ENCODE measurements at places on chromosomes 7 and 10.

DNA sequence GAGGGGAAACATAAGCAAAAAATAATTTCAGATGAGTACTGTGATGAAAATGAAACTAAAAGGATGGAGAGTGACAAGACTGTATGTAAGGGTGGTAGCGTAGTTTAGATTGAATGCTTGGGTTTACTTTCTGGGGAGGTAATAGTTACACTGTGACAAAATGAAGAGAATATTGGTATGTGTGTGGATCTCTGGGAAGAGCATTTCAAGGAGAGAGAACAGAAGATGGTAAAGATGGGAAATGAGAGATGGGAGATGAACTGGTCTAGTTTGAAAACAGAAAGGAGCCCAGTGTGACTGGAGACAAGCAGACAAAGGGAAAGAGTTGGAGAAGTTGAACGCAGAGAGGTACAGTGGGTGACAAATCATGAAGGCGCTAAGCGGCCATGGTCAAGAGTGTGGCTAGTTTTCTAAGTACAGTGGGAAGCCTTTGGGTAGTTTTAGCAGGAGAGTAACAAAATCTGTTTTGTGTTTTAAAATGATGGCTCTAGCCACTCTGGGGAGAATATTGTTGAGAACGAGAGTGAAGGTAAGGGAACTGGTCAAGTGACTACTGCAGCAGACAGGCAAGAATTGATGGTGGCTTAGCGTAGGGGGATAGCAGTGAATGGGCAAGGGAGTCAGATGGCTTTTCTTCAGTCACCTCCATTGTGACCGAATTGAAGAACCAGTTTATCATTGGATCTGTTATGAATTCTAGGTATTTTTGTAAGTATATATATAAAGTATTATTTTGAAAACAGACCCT, 22.6 kb downstream of the PALS2 start:
- DNase-seq, result no peak

GRCh38 chr7:47901542-47901941, 46.7 kb downstream of the PKD1L1 start:
- no peak for DNase-seq

DNA sequence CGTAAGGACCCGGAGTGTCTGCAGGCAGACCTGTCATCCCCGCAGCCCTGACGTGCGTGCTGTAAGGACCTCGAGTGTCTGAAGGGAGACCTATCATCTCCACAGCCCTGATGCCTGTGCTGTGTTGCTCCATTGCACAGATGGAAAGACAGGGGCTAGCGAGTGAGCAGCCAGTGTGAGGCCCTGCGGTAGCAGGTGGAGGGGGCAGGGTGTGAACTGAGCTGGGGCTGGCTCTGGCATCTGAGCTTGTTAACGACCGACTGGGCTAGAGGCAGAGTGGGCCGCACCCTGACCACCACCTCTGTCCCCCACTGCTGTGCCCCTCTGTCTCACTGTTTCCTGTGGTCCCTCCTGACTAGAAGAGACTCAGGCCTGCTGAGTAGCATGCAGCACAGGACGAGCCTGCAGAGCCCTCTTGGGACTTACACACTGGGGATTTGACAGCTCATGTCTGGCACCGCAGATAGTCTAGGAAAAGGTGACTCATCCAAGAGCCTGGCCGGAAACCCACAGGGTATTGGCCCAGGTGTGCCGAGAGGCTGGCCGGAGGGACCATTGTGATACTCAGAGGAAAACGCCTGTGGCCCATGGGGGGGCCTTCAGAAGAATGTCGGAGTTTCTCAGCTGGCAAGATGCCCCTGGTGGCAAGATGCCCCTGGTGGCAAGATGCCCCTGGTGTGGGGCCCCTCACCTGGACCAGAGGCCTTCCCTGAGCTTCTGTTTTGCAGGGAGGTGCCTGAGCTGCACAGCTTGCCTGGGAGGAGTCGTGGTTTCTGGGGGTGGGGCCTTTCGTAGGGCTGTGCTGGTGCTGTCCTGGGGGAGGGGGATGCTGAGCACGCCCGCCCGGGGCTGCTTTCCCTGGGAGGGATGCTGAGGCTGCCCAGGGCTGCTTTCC, 34.3 kb downstream of the INPP5A start:
- DNase-seq, result peak; percentile 27

- no peak for DNase-seq
Observed at GRCh38 chr10:50396491-50397311, 145.4 kb upstream of the ASAH2 start.

- DNase-seq, result no peak
Observed at GRCh38 chr10:75049316-75050148, 61.9 kb upstream of the SAMD8 start.

GRCh38 chr7:113444261-113444660, 325.9 kb upstream of the SMIM30 start:
- no peak for DNase-seq

DNA sequence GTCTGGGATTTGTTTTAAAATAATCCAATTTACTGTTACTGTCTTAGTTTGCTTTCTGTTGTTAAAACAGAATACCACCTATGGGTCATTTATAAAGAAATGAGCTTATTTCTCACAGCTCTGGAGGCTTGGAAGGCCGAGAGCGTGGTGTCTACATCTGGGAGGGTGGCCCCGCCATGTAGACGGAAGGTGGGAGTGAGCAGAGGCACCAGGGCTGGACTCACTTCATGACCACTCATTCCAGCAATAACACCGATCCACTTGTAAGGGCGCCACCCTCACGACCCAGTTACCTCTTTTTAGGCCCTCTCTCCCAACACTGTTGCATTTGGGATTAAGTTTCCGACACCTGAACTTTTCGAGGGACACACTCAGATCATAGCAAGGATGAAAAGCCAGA, 36.2 kb upstream of the CFAP46 start:
- no peak for DNase-seq

- DNase-seq, result no peak
Observed at GRCh38 chr10:94213980-94214379, 148.8 kb downstream of the NOC3L start.

- DNase-seq, result no peak
Observed at GRCh38 chr10:32889631-32890212, 68.3 kb downstream of the ITGB1 start.

- no peak for DNase-seq
Observed at GRCh38 chr7:88395715-88396114, 89.0 kb upstream of the STEAP4 start.

GRCh38 chr10:18021725-18022480, 70.2 kb downstream of the SLC39A12 start:
- DNase-seq, result no peak

GRCh38 chr7:74101061-74101681, 17.6 kb downstream of the LIMK1 start:
- no peak for DNase-seq

DNA sequence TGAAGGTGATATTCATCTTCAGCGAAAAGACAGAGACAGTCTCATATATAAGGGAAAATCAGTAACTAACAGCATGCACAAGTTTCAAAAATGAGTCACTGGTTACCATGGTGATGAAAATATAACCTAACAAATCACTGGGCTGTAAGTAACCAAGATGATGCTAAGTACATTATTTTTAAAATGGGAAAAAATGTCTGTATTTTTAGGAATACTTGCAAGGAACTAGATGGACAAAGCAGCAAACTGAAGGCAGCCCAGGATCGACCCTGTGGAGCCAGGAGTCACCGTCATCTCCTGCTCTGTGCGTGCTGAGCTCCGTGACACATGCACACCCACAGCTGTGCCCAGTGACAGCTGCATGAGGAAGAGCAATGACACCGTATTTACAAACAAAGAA, 137.3 kb downstream of the ELMO1 start:
- DNase-seq, result no peak

- DNase-seq, result no peak
Observed at GRCh38 chr7:38806912-38807311, 102.1 kb downstream of the VPS41 start.

DNA sequence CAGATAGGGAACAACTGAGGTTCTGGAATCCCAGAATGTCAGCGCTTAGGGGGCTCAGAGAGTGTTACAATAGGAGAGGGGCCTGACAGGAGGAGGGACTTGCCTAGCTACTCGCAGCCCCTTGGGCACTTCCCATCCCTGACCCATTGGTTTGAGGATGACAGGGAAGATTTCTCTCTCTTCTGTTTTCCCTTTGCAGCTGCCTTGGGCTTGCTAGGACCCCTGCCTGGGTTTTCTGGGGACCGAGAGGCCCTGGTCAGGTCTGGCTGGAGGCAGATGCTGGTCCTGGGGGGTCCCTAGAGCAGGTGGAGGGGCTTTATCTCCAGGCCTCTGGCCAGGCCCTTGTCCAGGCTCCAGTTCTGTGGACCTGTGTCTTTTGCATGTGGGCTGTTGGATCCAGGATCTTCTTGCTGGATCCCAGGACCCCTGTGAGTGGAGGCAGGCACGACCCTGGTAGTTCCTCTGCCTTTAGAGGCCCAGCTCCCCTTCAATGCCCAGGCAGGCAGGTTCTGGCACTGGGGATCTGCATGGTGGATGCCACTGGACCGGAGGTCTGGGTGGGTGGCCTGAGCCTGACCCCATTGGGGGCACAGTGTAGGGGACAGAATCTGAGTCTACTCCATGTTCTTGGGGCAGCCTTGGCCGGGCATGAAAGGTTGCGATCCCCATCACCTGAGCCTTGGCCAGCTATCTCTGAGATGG, 26.9 kb downstream of the RAMP3 start:
- DNase-seq, result no peak

DNA sequence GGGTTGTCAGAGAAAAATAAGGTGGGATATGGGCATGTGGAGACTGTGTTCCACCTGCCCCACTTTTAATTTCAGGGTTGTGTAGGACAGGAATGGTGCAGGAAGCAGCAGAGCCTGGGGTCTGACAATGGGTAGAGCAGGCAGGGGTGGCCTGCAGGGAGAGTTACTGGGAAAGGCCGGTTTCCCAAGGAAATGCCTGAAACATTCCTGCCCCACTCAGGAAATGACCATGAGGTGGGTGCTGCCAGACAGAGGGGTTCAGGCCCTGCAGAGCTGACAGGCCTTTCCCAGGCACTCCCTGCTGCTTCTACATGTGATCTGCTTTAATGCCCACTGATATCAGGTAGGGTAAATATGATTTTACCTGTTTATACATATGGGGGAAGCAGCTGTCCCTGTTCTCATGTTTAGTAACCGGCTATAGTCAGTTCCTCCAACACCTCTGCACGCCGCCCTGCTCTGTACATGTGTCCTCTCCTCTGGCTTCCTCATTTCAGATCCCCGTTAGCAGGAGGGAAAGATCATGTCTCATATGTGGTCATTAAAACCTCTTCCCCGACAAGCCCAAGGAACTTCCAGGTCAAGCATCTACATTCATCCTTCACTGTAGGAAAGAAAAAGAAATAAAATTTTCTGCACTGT, 118.6 kb upstream of the PRSS58 start:
- DNase-seq, result no peak

DNA sequence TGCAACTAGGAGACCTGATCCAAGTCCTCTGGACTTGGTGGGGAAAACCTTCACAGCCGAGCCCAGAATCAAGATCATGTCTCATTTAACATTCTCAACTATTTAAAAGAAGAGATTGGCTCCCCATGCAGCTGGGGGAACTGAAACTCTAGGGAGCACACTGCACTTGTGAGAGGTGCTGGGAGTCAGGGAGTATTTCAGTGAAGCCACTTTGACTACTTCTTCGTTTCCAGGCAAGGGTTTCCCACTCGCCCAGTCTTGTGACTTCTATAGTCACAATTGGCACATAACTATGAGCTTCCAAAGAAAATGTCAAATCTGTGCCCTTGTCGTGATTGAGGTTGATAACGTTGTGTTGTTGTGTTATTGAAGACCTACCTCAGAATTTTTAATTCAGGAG, 62.9 kb downstream of the AKR1B1 start:
- DNase-seq, result no peak

DNA sequence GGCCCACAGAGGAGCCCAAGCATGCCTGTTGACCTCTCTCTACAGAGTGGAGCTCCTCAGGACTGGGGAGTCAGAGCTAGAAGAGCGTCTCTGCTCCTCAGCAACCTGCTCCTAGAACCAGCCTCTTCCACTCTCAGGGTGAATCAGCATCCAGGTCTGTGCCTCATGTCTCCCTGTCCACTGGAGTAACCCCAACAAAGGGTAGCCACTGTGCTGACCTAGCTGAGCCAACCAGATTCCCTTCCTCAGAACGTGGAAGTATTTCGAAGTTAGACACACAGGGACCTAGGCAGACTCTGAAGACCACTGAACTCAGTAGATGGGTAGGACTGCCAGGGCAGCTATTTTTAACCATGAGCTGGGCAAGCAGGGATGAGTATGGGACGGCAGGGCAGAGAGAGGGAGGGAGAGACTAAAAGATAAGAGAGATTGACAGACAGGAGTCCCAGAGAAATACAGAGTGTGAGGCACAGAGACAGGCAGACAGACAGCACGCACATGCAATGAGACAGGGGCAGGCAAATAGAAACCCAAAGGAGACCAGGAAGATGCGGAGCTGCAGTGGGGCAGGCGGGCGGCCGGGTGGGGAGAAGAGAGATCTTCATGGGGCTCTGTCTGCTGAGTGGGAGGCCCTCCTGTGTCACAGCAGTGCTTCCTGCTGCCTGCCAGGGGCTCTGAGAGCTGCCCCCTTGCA, 56.7 kb downstream of the OSBPL3 start:
- no peak for DNase-seq

- DNase-seq, result no peak
Observed at GRCh38 chr7:90747516-90747915, 151.4 kb downstream of the CDK14 start.

DNA sequence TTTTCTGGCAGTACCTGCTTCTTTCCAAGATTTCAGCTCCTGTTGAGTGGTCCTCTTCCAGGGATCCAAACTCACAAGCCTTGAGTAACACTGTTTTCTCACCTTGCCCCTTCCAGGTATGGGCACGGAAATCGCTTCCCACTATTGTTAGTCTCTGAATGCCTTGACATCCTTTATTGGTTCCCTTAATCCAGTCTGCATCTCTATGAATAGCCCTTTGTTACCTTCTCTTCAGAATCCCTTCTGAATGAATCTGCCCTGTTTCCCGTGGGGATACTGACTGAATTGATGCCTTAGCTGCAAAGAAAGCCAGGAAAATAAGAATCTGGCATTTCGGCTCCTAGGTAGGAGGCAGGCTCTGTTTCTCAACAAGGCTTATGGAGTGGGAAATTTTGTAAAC, 467.7 kb downstream of the PLXNA4 start:
- DNase-seq, result no peak

- no peak for DNase-seq
Observed at GRCh38 chr10:19117438-19117837, 68.8 kb downstream of the MALRD1 start.

GRCh38 chr10:78362406-78363022, 328.9 kb downstream of the RPS24 start:
- no peak for DNase-seq

- no peak for DNase-seq
Observed at GRCh38 chr7:36507475-36508440, 118.1 kb downstream of the ANLN start.
